Iris pigment epithelial cell (primary cell): ENCODE measurements at places on chromosomes 11 and 22.

DNA sequence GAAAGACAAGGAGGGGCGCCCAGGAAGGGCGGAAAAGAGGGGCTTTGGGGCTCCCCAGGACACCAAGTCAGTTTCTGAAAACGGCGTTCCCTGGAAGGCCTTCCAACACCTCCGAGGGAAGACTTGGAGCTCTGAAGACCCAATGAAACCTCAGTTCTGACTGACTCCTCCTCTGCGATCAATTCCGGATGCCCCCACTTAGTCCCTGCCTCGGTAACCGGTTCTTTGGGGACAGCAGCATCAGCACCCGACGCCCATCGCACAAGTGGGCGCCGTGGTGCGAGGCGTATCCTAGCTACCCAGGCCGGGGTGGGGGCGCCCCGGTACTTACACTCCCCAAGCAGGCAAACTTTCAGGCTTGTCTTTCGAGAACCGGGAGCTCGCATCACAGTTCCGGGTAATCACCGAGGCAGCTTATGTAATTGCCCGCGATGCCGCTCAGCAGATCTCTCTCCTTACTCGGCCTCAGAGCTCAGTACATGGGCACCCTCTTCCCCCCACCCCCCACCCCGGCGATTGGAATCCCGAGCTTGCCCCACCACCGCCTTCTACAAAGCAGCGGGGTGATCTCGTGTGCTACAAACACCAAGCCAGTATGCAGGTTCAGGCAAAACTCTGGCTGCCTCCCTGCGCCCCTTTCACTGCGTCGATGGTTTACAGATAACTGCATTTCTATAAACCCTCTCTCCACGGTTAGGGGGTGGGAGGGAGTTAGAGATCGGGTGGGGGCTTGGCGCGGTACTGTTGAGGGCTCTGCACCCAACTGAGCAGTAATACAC lies 2.0 kb downstream of the TENM4 start:
- DNase-seq = peak; percentile 54

- DNase-seq = peak; percentile 62
Observed at GRCh38 chr22:22884010-22884887, 3.4 kb upstream of the IGLL5 start.

DNA sequence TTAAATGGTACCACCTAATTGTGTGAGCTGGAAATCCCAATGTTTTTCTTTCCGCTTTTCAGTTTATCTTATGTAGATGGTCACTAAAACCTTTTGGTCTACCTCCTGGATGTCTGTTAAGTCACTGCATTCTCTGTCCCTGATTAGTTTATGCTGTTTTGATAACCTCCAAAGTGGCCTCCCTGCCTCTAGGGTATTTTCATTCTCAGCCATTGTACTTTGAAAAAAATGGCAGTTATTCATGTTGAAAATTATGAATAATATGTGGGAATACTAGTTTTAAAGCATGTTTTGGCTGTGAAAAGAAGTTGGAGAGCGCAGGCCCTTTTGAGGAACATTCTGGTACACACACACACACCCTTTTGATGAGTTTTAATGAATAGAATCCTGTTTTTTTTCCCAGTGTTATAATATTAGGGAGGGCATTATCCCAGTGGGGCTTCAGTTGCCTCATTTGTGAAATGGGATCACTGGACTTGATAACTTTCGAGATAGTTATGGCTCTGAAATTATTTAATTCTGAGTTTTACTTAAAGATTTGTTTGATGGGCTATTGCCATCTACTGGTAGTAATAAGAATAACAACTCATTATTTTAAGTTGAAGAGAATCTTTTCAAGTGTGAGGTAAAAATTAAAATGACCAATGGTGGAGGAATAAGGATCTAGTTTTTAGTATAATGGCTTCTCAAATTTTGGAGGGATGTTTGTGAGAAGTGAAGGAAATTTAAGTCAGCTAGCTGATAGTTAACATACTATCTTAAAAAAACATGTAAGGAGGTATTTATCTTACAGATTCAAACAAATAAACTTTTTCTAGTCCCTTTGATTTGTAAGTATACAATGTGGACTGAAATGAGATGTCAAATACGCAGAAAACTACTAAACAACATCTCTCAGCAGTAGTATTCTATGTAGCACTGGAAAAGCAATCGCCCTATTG lies 3.9 kb downstream of the FDX1 start:
- DNase-seq = peak; percentile 44

DNA sequence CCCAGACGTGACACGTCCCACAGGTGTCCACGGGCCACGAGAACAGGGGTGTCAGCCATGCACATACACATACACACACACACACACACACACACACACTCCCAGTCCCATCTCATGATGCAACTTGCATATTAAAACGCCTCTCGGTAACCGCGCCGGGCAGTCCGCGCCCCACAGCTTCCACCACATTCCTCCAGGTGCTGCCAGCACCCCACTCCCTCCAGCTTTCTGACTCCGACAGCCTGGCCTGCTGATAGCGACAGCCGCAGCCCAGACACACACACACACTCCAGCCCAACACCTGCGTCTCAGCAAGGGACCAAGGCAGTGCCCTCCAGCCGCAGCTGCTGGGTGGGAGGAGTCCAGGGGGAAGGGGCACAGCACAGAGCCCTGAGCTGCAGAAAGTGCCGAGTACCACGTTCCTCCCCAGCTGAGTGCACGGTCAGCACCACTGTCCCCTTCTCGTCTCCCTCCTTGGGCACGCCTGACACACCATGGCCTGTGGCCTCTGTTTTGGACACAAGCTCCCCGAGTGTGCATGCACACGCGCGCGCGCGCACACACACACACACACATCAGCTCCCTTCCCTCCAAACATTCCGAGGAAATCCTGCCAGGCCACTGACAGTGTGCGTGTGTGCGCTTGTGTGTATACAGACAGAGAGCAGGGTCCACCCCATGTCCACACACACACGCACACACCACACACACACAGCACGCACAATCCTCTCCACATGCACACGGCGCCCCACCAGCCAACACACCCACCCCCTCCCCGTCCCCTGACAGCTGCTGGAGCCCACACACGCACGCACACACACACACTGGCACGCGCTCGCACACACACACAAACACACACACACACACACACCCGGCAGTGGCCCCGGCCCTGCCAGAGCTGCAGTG lies 1.2 kb downstream of the ELFN2 start:
- DNase-seq = peak; percentile 36

DNA sequence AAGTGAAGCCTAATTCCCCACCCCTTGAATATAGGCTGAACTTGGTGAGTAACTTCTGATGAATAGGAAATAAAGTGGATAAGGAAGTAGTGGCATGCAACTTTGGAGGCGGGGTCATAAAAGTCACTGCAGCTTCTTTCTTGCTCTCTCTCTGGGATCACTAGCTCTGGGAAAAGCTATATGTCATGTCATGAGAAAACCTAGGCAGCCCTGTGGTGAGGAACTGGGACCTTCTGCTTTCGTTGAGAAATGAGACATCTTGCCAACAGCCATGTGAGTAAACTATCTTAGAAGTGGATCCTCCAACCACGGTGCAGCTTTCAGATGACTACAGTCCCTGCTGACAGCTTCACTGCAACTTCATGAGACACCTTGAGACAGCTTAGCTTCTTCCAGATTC lies 15.7 kb downstream of the ZNF214 start:
- DNase-seq = peak; percentile 35

DNA sequence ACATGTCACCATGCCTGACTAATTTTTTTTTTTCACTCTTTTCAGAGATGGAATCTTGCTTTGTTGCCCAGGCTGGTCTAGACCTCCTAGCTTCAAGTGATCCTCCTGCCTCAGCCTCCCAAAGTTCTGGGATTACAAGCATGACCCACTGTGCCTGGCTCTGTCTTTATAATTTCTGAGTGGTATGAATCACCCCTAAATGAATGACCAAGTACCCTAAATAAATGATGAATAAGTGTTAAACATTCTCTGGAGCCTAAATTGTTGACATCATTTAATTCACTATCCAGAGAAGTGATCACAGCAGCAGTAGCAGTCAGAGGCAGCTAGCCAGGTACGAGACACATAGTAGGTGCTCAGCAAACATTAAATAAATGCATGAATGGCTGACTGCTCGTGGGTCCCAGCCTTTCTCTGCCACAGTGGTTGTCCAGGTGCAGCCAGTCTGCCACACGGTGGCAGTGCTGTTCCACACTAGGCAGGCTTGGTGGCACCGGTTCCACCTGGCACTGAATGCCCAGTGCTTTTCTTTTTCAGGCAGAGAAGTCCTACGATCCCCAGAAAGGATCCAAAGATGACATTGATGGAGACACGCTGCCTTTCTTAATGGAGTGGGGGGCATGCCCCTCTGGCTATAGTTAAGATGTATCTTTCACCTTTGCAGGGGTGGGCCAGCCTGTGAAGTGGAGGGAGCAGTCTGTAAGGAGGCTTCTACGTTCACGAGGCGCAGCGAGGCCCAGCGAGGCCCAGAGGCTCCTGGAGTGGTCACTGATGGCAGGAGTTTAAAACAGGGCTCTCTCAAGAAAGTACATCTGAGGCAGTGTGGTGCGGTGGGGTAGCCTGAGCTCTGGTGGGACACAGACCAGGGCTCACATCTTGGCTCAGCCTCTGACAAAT lies 8.7 kb upstream of the TTC12 start:
- DNase-seq = peak; percentile 48

- DNase-seq = no peak
Observed at GRCh38 chr11:3904228-3904627, 48.8 kb downstream of the STIM1 start.

DNA sequence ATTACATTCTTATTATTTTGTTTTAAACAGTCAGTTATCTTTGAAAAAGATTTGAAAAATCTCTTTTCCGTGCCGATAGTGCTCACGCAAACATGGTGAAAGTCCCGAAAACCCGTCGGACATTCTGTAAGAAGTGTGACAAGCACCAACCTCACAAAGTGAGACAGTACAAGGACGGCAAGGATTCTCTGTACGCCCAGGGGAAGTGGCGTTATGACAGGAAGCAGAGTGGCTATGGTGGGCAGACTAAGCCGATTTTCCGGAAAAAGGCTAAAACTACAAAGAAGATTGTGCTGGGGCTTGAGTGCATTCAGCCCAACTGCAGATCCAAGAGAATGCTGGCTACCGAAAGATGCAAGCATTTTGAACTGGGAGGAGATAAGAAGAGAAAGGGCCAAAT lies 28.7 kb upstream of the CTSD start:
- DNase-seq = no peak

DNA sequence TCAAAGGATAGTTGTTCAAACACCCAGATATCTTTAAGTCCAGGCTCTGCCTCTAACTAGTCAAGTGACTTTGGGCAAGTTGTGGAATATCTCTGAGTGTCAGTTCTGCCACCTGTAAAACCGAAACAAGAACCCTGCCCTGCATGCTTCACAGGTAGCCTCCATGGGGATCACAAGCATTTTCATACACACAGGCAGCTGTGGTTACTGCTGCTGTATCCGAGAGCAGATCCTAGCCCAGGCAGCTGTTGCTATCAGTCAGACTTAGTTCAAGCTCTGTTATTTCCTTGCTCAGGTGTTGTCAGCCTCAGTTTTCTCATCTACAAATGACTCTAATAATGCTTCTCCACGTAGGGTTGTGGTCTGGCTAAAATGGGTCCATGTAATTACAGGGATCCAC lies 6.5 kb upstream of the RASD2 start:
- no peak for DNase-seq
